ENCODE measurements at places on chromosomes 5 and 9.

DNA sequence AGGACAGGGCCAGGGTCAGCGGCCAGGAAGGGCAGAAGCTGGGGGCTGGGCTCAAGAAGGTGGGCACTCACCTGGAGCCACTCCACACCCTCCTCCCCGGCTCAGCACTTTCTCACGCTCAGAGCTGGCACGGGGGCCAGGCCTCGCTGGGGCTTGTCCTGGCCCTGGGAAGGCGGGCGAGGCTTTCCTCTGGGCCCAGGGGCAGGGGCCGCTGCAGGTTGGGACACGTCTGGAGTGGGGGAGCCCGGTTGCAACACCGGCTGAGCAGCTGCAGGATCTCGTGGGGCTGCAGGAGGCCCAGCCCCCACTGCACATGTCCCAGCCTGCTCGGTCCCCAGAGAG, 38.9 kb upstream of the EGFL7 start:
- DNase-seq, result no peak

DNA sequence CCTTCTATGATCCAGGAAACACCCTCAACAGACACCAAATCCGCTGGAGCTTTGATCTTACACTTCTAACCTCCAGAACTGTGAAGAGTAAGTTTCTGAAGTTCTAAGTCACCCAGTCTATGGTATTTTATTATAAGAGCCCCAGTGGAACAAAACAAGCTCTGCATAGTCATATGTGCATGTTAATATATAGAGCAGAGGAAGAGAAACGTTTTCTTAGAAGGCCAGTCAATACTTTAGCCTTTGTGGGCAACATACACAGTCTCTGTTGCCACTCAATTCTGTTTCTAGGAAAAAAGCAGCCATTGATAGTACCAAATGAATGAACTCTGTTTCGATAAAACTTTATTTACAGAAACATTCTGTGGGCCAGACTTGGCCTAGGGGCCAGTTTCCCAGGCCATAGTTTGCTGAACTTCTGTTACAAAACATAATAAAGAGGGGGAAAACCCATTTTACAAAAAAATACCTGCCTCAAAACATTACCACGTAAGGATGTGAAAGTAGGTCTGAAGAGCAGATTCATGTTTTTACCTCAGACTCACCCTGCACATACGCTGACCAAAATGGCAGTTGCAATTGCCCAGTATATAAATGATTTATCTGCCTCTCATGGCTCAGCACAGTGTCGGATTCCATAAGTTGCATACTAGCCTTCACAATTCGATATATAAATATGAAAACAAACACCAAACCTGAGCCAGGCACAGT, 350.5 kb downstream of the SLIT3 start:
- no peak for DNase-seq

DNA sequence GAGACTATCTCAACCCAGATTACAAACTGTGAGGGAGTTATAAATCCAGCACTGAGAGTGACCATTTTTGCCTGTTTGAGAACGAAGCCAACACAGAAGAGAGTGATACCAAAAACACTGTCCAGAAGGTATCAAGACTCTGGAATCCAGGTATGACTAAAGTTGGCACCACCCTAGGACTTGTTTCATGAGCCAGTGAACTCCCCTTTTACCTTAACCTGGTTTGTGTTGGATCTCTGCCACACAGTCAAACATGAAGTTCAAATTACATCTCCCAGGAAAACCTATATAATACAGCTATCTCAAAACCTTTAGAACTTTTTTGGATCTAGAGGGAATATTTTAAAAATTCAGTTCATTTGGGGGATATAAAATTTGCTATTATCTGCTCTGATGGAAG, 11.4 kb downstream of the ZBTB5 start:
- no peak for DNase-seq

GRCh38 chr9:92522983-92523970, 12.5 kb downstream of the ECM2 start:
- DNase-seq, result no peak

- DNase-seq, result no peak
Observed at GRCh38 chr9:90256345-90256744, 386.3 kb downstream of the DIRAS2 start.

GRCh38 chr5:1735320-1735970, 64.2 kb downstream of the MRPL36 start:
- no peak for DNase-seq

GRCh38 chr5:164013077-164013670, 507.8 kb downstream of the MAT2B start:
- peak; percentile 7 for DNase-seq

DNA sequence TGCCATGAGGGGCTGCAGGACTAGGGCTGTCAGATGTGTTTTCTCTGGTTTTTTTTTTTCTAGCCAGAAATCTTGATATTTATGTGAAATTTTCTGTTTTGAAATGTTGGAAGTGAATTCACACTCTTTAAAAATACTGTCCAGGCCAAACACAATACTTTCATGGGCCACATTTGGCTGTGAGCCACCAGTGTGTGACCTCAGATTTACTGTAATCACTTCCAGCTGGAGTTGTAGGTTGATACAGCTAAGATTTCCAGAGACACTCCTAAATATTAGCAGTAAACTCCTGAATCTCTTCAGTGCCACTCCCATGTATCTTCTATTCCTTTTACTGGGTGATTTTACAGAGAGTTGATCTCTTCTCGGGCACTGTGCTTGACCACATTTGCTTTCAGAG, 92.2 kb upstream of the CKMT2 start:
- DNase-seq, result peak; percentile 68

DNA sequence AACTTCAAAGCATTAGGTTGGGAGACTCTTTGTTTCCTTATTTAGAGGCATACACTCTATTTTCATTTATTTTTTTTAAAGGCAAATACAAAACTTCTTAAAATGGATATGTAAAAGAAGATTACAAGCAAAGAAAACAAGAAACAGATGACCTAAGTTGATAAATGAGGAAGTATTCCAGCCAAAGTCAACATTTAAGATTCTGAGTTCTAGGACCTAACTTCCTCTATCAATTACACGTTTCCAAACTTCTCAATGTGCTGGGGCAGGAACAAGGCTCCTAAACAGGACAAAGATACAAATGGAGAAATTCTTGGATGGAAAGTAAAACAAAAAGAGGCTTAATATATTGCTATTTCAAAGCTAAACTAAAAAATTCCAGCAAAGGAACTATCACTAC, 89.5 kb downstream of the TLE1 start:
- no peak for DNase-seq

DNA sequence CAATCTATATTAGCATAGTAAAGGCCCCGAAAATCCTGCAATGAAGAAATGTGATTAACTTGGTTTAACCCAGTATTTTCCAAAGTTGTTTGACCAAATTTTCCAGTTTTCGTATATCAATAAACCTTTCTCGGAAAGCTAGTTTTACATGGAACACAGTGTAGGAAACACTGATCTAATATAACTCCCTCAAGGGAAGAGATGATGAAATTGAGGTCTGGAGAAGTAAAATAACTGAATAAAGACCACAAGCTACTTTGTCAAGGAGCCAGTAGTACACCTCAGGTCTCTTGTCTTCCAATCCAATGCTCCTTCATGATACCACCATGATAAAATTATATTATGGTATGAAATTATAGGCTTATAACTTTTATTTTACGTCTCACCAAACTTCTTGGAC, 118.1 kb upstream of the TARS1 start:
- DNase-seq, result no peak

DNA sequence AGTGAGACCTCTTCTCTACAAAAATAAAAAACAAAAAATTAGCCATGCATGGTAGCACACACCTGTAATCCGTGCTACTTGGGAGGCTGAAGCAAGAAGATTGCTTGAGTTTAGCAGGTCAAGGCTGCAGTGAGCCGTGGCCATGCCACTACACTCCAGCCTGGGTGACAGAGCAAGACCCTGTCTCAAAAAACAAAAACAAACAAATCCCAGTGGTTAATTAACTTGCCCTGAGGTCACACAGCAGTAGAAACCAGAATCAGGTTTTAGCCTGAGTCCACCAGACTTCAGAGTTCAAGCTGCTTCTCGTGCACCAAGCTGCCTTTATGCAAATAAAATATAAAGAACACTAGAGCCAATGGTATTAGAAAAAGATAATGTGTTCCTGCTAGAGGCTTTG, 169.7 kb downstream of the GOLPH3 start:
- no peak for DNase-seq

GRCh38 chr5:132227235-132227484, 493 bp downstream of the P4HA2 start:
- DNase-seq, result no peak

- DNase-seq, result no peak
Observed at GRCh38 chr9:120555839-120556238, 24.1 kb downstream of the CDK5RAP2 start.

DNA sequence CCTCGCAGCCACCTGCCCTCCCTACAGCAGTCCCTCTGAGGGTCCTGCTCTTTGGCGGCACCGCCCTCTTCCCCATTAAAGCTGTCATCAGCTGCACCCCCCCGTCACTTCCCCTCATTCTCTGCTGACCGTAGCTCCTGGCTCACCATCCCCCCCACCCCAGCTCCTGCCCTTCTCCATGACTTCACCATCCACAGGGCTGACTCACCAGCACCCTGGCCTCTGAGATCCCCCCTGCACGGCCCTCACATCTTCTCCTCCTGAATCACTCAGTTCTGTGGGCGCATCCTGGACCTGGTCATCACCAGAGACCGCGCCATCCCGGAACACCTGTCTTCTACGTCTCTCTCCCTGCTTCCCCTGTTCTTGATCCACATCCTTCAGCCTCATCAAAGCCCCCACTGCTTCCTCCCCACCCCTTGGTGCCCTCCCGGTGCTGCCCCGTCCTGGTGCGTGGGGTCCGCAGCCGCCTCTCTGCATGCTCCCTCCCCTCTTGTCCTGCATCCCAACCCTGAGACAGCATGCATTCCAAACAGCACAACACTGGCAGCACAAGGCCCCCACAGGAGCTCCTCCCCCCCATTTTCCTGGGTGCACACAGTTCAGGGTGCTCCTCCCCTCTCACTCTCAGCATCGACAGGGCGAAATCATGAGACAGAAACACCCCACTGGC, 12.9 kb downstream of the FLT4 start:
- DNase-seq, result no peak

GRCh38 chr5:8383616-8384015, 514.7 kb downstream of the MTRR start:
- no peak for DNase-seq

DNA sequence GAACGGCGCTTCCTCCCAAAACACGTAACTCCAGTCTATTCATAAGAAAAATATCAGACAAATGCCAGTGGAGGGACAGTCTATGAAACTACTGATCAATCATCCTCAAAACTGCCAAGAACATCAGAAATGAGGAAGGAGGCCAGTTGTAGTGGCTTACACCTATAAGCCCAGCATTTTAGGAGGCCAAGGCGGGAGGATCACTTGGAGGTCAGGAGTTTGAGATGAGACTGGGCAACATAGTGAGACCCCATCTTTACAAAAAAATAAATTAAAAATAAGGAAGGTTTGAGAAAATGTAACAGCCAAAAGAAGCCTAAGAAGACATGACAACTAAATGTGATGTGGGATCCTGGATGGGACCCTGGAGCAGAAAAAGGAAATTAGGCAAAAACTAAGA, 58.9 kb upstream of the MIER3 start:
- no peak for DNase-seq

DNA sequence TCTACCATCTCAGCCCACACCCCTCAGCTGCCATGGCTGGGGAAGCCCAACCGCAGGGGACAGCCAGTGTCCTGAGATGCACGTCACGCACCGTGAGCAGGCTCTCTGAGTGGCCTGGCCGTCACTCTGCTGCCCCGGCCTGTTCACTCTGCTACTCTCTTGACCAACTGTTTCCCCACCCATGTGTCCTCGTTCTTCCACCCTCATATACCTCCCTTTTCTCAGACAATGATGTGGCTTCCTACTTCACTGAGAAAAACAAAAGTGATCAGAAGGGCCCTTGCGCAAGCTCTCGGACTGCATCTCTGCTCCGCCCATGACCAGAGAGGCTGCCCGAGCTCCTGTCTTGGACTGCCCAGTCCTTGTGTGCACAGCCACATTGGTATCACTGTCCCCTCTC, 47.6 kb downstream of the OTULIN start:
- no peak for DNase-seq

DNA sequence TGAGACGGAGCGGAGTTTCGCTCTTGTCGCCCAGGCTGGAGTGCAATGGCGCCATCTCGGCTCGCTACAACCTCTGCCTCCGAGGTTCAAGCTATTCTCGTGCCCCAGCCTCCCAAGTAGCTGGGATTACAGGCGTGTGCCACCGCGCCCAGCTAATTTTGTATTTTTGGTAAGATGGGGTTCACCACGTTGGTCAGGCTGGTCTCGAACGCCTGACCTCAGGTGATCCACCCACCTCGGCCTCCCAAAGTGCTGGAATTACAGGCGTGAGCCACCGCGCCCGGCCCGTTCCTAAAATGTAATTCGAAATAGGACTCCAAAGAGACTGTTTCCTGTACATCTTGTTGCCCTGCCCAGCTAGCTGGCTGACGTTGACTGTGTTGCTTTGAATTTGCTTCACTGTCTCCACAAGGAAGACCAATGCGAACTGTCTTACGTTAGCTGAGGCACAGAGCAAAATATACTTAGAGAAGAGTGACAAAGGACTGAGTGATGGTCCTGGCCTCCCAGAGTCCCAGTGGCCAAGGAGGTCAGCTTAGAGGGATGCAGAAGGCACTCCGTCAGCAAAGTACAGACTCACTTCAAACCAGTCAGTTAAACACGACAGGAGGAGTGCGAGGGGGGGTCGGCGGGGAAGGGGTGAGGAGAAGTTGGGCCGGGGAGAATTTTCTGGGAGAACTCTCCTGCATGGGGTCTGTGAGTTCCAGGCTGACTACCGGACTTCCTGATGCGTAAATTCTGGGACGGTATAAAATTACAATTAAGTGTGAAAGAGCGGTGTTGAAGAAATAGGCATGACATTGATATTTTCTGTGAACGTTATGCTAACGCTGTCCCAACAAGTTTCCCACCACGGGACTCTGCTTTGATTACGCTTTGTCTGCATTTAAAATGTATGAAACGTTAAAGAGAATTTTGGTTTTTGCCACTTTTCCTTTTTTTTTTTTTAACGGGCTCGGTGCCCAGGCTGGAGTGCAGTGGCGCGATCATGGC, 6.8 kb upstream of the TRIM41 start:
- DNase-seq, result no peak

- no peak for DNase-seq
Observed at GRCh38 chr5:141913560-141914198, 10.0 kb upstream of the DELE1 start.

DNA sequence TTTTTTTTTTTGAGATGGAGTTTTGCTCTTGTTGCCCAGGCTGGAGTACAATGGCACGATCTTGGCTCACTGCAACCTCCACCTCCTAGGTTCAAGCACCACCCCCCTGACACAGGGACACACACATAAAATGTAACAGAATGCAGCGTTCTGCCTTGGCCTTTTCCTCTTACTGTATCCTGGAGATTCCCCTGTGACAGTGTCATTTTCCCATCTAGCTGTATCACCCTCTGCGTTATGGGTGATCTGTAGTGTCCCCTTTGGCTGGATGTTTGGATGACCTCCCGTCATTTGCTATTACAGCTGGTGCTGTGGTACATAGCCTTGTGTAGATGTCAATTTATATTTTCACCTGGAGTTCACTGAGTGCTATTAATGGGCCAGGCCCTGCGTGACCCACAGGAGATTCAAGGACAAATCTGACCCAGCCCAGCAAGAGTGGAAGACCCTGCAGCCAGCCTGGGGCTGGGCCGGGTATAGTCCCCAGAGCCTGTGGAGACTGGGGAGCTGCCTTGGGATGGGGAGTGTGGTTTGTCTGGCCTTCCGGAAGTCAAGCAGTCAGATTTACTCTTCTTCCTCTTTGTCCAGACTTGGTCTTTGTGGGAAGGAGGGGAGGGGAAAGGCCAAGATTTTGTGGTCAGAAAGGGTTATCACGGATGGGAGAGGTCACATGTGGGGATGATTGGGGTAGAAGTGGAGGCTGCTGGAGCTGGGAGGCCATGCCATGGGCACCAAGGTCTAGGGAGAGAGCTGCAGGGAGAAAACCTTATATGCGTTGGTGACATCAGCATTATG, 43.6 kb downstream of the ERGIC1 start:
- DNase-seq, result no peak
